ENCODE measurements at places on chromosomes 1 and 21. TPM values are rescaled to one million over a fixed set of nuclear protein-coding genes. Genes with fewer than 3 reads are reported as not detected.

ITGB3BP gene
- total RNA-seq: 17.0 TPM

CELA3B gene
- not detected for total RNA-seq

MRPS6 gene
- 28.3 TPM for total RNA-seq

ZBTB8B gene
- total RNA-seq: 15.2 TPM

TRPM2 gene
- 2.0 TPM for total RNA-seq

ADAM30 gene
- total RNA-seq: not detected

CDC7 gene
- total RNA-seq: 20.4 TPM

KRTAP22-1 gene
- not detected for total RNA-seq

LCE2C gene
- total RNA-seq: not detected

KCNJ10 gene
- total RNA-seq: 5.9 TPM

ASTN1 gene
- 72.5 TPM for total RNA-seq

SPRR5 gene
- not detected for total RNA-seq

KDF1 gene
- not detected for total RNA-seq
